ENCODE measurements at places on chromosomes 11 and 22.

GRCh38 chr22:45237065-45237990 is 3.4 kb downstream of the KIAA0930 start:
- DNase-seq = no peak

DNA sequence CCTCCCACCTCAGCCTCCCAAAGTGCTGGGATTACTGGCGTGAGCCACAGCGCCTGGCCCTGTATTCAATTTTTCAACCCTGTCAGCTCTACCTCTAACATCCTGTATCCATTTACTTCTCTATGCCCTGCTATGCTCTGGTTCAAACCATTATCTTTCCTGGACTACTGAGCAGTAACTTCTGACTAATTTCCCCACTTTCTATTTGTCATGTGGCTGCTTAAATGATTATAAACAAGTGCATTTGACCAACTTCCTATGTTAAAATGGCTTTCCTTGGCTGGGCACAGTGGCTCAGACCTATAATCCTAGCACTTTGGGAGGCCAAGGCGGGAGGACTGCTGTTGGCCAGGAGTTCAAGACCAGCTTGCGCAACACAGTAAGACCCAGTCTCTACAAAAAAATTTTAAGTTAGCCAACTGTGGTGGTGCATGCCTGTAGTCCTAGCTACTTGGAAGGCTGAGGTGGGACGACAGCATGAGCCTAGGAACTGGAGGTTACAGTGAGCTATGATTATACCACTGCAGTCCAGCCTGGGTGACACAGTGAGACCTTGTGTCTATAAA is 2.1 kb downstream of the MED19 start:
- DNase-seq = no peak

DNA sequence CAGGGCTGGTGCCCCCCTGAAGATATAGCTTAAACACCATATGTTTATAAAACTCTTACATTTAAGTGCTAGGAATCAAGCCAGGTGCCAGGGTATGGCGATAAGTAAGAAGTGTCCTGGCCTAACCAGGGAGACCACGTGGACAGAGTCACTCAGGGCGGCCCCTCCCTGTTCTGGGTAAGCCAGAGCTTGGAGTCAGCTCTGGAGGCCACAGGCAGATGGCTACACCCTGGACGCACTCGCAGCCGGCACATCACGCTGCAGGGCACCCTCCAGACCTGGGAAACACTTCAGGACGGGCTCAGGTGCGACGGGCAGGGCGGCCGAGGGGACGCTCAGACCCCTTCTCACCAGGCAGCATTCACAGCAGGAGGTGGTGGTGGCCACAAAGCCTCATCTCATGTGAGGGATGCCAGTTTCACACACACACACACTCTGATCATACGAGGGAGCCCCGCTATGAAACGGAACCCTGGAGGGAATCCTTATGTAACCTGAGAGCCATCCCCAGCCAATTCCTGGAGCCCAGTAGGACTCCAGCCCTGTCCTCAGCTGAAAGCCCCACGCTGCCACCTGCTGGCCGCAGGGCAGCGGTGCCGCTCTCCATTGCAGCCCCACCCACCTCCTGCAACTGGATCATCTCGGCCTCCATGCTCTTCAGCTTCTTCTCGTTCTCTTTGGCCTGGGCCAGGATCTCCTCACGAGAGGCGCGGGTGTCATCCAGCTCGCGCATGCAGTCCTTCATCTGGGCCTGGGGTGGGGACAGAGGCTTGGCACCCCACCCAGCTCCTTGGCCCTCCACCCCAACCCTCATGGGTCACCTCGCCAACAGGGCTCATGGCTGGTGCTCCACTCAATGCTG is 33.4 kb downstream of the APOL1 start:
- peak; percentile 90 for DNase-seq

DNA sequence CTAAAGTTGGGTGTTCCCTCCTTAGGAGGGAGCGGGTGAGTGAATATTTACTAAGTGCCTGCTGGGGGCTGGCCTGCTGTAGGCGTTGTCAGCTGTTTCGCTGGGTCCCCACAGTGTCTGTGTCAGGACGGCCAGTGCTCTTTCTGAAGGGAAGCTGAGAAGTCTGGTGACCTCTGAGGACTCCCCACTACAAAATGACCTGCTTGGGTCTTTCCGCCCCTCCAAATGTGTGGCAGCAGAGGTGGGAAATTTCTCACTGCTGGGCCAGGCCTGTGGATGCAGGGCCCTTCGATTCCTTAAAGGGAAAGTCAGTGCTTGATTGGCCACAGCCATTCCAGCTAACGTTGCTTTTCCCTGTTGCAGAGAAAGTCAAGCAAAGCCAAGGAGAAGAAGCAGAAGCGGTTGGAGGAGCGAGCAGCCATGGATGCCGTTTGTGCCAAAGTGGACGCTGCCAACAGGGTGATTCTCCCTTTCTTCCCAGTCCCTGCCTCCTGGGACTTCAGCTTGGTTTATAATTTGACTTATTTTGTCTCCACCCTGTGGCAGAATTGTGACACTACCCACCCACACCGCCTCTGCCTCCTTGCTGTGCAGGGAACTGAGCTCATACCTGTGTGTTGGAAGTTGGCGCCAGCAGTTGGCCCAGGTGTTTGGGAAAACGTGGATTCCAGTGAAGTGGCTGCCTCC is 6.8 kb downstream of the NAA40 start:
- peak; percentile 68 for DNase-seq

- DNase-seq = no peak
These were observed 149.1 kb downstream of the MAML2 start for GRCh38 chr11:96193745-96194443.

- no peak for DNase-seq
These were observed 1.1 kb downstream of the TBCEL start for GRCh38 chr11:121024989-121025388.

- DNase-seq = no peak
These were observed 836 bp downstream of the SLC16A8 start for GRCh38 chr22:38082986-38083710.

- DNase-seq = no peak
These were observed 318.1 kb upstream of the PITPNB start for GRCh38 chr22:28237112-28237511.

GRCh38 chr11:125170510-125171031 is 6.0 kb downstream of the PKNOX2 start:
- peak; percentile 66 for DNase-seq

GRCh38 chr11:77455740-77456139 is 18.2 kb downstream of the PAK1 start:
- DNase-seq = no peak

DNA sequence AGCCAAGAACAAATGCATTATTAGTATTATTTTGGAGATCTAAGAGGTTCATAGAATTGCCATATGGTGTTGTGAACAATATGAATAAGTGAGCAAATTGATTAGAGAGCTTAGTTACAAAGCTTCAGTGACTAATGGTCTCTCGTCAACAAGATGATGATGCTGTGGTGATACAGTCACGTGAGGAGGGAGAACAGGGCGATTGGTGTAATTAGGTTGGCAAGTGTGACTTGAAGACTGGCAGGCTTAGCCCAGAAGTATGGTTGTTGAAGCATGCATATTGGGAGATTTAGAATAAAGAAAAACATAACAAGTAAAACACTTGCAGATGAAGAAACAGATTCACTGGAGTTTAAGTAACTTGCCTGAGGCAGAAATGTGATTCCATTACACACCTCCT is 100.6 kb upstream of the SORL1-AS1 start:
- no peak for DNase-seq

- no peak for DNase-seq
These were observed 200.2 kb downstream of the PGR start for GRCh38 chr11:100929377-100929776.

DNA sequence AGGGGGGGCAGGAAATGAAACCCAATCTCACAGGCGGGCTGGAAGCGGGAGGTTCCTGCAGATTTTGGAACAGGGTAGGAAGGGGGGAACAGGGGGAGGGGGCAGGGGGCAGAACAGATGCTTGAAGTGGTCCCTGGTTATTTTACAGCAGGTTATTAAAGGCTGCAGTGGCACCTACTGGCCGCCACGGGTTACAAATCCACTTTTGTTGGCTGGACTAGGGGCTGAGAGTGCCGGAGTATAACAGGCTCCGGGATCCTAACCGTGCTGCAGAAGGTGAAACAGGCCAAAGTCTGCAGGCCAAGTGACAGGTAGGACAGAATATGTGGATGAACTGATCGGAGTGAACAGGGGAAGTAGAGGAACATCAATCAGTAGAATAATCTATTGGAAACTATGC is 2.5 kb downstream of the ROBO3 start:
- DNase-seq = peak; percentile 65

GRCh38 chr11:47241841-47242301 is 6.7 kb downstream of the ACP2 start:
- no peak for DNase-seq

DNA sequence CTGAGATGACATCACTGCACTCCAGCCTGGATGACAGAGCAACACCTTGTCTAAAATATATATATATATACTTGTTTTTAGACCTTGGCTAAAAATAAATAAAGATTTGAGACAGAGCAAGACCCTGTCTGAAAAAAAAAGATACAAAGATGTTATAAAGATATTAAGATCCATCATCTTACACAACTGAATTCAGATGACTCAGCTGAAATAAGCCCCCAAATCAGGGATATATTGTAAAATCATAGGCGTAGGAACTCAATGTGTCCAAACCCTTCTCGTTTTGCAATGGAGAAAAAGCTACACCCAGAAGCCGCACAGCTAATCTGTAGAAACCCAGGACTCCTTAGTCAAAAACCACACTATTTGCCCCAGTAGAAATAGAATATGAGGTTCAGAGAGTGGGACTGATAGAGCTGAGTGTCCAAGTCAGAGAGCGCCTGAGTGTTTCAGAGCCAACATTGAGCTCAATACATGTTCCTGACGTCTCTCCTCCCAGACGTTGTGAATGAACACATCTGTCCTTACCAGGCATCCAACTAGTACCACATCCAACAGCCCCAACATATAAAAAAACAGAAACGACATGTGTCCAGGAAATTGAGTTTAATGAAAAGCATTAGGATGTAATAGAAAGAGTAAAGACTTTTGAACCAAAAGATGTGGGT is 207.9 kb upstream of the BLID start:
- DNase-seq = no peak

DNA sequence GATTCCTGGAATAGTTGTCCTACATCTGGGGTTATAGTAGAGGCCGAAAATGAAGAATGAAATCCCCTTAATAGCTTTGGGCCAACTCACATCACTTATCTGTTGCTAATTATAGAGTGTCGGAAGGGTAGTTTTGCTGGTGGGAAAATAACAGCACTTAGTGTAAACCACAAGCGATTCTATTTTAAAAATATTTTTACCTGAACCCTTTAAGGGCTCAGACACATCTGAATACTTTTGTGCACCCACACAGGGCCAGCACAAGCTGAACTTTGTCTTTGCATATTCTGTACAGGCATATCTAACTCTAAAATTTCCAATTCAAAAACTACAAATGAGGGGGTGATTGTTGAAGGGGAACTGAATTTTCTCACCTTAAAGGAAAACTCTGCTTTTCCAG is 27.6 kb downstream of the SLC6A5 start:
- no peak for DNase-seq

DNA sequence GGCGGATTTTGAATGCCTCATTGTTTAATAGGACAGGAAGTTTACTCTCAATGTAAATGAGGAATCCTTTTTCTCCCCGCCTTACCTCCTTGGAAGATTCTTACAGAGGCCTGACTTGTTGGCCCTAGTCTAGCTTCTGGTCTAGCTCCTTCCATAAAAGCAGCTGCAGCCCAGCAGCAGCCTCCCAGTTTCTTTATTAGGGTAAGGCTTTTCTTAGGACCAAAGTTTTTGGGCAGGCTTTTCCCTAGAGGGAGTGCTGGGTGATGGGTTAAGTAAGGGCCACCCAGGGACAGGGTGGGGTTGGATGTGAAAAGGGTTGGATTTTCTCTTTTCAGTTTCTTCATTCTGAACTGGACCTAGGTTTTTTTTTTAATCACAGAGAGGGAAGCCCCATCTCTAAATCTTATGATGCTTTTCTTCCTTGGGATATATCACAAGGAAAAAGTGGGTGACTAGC is 49.7 kb downstream of the LIF start:
- DNase-seq = no peak

DNA sequence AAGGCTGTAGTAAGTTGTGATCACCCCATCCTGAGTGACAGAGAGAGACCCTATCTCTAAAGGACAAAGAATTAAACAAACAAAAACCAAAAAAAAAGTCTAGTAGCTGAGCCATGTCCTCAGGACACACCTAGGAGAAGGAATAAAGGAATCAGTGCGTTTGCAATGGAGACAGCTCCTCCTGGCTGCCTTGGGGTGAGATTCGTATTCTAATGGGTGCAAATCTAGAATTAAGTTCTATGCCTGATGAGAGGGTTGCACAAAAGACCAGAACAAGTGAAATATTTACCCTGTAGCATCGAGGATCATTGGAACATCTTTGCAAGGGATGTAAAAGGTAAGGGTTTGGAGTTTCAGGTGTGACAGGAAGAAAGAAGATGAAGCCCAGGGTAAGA is 70.3 kb upstream of the BMAL1 start:
- DNase-seq = no peak

- DNase-seq = no peak
These were observed 21.2 kb downstream of the PTPRJ start for GRCh38 chr11:48001438-48002021.

DNA sequence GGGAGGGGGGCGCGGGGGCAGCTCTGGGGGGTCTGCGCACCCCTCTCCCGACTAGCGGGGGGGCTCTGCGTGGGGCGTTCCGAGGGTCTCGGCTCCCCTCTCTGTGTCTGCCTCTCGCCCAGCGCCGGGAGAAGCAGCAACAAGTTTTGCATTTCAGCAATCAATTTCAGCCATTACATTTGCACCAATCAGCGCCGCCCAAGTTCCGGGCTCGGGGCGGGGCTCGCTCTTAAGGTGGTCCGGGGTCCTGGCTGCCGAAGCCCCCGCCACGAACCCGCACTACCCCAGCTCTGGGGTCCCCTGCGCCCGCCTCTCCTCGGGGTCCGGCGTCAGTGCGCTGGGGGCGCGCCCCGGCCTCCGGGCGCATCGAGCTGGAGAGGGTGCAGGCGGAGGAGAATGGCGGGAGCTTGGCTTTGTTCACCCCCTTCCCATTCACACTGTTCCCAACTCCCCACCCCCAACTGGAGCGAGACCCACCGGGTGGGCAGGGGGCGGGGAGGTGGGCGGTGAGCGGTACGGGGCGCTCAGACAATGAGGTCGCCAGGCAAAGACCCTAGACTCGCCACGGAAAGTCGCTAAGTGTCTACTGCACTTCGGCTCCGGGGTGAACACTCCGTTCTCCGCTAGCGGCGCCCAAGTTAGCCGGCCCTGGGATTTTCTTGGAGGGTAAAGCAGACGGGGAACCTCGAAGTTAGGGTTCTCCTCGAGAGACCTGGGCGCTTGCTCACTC is at the start of gene MN1:
MN1 (minus strand) TSS at position 141 of the 730 bp plus-strand sequence. CDS start 1,213 bp downstream, outside the sequence.
- DNase-seq = peak; percentile 87

- DNase-seq = no peak
These were observed 25.5 kb downstream of the CTTN start for GRCh38 chr11:70423523-70424505.

GRCh38 chr22:37340331-37341262 is 58.3 kb downstream of the CYTH4 start:
- DNase-seq = no peak
